ENCODE measurements at places on chromosomes 12 and 14. TPM values are rescaled to one million over a fixed set of nuclear protein-coding genes. Genes with fewer than 3 reads are reported as not detected.

SLC38A4 gene
- polyA plus RNA-seq = 0.44 TPM

BDKRB2 gene
- 1.5 TPM for polyA plus RNA-seq

TAS2R13 gene
- polyA plus RNA-seq = 0.03 TPM

CCDC196 gene
- polyA plus RNA-seq = not detected

NGDN gene
- polyA plus RNA-seq = 40.5 TPM

FGD6 gene
- polyA plus RNA-seq = 2.7 TPM

VASH1 gene
- polyA plus RNA-seq = 39.4 TPM

NGB gene
- 6.3 TPM for polyA plus RNA-seq

DACT1 gene
- polyA plus RNA-seq = 2.9 TPM

LRRK2 gene
- polyA plus RNA-seq = 7.0 TPM

SLC8A3 gene
- 0.56 TPM for polyA plus RNA-seq

GSG1 gene
- not detected for polyA plus RNA-seq

NFATC4 gene
- 11.8 TPM for polyA plus RNA-seq

RAD51AP1 gene
- 1.1 TPM for polyA plus RNA-seq

KRT7 gene
- polyA plus RNA-seq = 12.1 TPM

NUDT14 gene
- polyA plus RNA-seq = 49.1 TPM

SYNE3 gene
- 2.5 TPM for polyA plus RNA-seq

SLC41A2 gene
- 3.0 TPM for polyA plus RNA-seq

ERGIC2 gene
- polyA plus RNA-seq = 18.6 TPM

NID2 gene
- 15.3 TPM for polyA plus RNA-seq

ZFC3H1 gene
- polyA plus RNA-seq = 41.9 TPM

HNF1A gene
- polyA plus RNA-seq = 0.03 TPM

TAS2R9 gene
- polyA plus RNA-seq = 0.10 TPM

CLEC14A gene
- 8.3 TPM for polyA plus RNA-seq

CELA1 gene
- 0.80 TPM for polyA plus RNA-seq

KCNC2 gene
- not detected for polyA plus RNA-seq

SSPN gene
- 7.8 TPM for polyA plus RNA-seq

TGFB3 gene
- 26.3 TPM for polyA plus RNA-seq

NXPH4 gene
- polyA plus RNA-seq = 1.2 TPM

LHX5 gene
- not detected for polyA plus RNA-seq

MMP17 gene
- polyA plus RNA-seq = 16.5 TPM

KRT85 gene
- not detected for polyA plus RNA-seq

TMEM253 gene
- 2.6 TPM for polyA plus RNA-seq

ANO2 gene
- polyA plus RNA-seq = 0.88 TPM

ISM2 gene
- 0.08 TPM for polyA plus RNA-seq

LRP1 gene
- 59.2 TPM for polyA plus RNA-seq

SIX1 gene
- 0.15 TPM for polyA plus RNA-seq

PLEKHG3 gene
- polyA plus RNA-seq = 10.1 TPM

CCDC38 gene
- 0.44 TPM for polyA plus RNA-seq

TC2N gene
- 1.9 TPM for polyA plus RNA-seq

ABHD4 gene
- polyA plus RNA-seq = 23.3 TPM

GNPNAT1 gene
- polyA plus RNA-seq = 30.1 TPM

DHRS4L2 gene
- 41.5 TPM for polyA plus RNA-seq

MYH7 gene
- polyA plus RNA-seq = 4.3 TPM

GPR84 gene
- polyA plus RNA-seq = 0.93 TPM

ERBB3 gene
- polyA plus RNA-seq = 1.9 TPM

PTPRO gene
- polyA plus RNA-seq = 0.74 TPM

TAS2R8 gene
- polyA plus RNA-seq = not detected

FGF23 gene
- not detected for polyA plus RNA-seq

RHEBL1 gene
- 0.32 TPM for polyA plus RNA-seq

ADAMTS20 gene
- polyA plus RNA-seq = not detected

IFI27L2 gene
- polyA plus RNA-seq = 291 TPM

UBE3B gene
- 18.4 TPM for polyA plus RNA-seq

PAX9 gene
- polyA plus RNA-seq = under 0.01 TPM

SBNO1 gene
- 5.7 TPM for polyA plus RNA-seq

C12orf42 gene
- not detected for polyA plus RNA-seq

KRT74 gene
- polyA plus RNA-seq = not detected

AMDHD1 gene
- 14.4 TPM for polyA plus RNA-seq

Measured in adrenal gland (tissue), 19 donors.